ENCODE measurements at places on chromosomes 12 and 14.

GRCh38 chr14:99481745-99482099, 513 bp downstream of the CCNK start:
- DNase-seq = no peak

DNA sequence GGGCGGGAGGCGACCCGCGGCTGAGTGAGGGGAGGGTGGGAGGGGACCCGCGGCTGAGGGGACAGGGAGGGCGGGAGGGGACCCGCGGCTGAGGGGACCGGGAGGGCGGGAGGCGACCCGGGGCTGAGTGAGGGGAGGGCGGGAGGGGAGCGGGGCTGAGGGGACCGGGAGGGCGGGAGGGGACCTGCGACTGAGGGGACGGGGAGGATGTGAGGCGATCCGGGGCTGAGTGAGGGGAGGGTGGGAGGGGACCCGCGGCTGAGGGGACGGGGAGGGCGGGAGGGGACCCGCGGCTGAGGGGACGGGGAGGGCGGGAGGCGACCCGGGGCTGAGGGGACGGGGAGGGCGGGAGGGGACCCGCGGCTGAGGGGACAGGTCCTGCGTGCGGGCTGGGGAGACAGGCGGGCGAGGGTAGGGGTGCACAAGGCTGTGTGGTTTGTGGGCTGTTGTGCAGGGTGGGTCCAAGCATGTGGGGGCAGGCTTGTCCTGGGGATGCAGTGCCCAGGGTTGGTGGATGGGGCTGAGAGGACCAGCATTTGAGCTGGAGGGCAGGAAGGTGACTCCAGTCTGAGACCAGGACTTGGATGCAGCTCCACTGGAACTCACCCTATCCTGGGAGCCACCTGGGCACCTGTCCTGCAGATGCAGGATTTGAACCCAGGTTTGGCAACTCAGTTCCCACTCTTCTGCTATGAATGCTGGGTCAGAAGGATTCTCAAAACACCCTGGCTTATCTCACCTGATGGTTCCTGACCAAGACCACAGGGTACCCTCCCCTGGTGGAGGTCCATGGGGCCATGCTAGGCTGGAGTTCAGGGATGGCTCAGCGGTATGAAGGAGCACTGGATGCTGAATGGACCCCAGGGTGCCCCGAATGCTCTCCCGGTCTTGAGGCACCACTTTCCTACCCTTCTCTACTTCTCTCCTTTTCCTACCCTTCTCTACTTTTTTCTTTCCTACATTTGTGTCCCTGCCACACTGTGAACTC, 9.4 kb downstream of the PLD4 start:
- no peak for DNase-seq

GRCh38 chr12:75784591-75784990, 247.0 kb downstream of the PHLDA1 start:
- DNase-seq = no peak

DNA sequence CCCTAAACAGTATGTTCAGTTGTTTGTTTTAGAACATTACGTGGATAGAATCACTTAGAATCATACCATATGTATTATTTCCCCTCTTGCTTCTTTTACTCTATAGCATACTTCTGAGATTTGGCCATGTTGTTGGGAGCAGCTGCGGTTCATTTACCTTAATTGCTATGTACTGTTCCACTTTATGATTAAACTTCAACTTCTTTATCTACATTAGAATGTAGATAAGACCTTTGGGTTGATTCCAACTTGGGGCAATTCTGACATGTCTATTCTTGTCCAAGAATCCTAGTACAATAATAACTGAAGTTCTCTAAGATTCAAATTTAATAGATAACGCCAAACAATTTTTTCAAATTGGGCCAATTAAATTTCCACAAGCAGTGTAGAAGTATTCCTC, 80.7 kb downstream of the GRIN2B start:
- no peak for DNase-seq

- DNase-seq = no peak
Observed at GRCh38 chr14:51652168-51653078, 713 bp downstream of the FRMD6 start.

DNA sequence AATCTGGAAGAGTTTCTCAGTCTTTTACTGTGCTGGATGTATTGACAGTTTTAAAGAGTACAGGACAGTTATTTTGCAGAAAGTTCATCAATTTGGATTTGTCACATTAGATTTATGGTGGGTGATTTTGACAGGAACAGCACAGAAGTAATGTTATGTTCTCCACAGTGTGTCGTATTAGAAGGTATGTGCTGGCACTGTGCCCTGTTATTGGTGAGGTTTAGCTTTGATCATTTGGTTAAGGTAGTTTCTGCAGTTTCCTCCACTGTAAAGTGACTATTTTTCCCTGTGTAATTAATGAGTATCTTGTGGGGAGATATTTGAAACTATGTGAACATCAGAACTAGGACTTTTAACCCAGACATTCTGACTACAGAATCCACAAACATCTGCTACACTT, 308.5 kb upstream of the TBX3 start:
- no peak for DNase-seq

GRCh38 chr14:54564071-54564867, 2.7 kb upstream of the SAMD4A start:
- DNase-seq = no peak

DNA sequence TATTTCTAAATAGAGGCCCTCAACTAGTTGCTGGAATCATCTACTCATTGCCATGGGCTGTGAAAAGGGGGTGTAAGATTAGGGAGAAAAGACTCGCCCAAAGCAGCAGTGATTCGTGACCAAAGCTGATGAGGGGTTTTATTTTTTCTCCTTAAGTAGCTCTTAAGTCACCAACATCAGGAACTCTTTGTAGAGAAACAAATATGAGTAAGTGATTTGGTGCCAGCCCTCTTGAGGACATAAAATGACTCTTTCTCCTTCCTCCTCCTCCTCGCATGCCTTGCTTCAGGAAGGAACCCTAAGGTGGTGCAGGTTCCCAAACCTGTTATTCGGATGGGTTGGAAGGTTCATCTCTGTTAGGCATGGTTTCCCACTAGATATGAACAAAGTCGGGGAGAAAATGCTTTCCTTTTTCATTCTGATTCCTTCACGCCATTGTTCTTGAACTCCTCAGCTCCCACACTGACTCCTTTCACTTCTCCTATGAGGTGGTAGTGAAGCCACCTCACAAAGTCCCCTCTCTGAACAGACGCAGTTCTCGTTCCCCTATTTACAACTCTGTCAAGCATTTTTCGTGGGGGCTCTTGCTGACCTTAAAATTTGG, 113.4 kb downstream of the ETV6 start:
- no peak for DNase-seq

DNA sequence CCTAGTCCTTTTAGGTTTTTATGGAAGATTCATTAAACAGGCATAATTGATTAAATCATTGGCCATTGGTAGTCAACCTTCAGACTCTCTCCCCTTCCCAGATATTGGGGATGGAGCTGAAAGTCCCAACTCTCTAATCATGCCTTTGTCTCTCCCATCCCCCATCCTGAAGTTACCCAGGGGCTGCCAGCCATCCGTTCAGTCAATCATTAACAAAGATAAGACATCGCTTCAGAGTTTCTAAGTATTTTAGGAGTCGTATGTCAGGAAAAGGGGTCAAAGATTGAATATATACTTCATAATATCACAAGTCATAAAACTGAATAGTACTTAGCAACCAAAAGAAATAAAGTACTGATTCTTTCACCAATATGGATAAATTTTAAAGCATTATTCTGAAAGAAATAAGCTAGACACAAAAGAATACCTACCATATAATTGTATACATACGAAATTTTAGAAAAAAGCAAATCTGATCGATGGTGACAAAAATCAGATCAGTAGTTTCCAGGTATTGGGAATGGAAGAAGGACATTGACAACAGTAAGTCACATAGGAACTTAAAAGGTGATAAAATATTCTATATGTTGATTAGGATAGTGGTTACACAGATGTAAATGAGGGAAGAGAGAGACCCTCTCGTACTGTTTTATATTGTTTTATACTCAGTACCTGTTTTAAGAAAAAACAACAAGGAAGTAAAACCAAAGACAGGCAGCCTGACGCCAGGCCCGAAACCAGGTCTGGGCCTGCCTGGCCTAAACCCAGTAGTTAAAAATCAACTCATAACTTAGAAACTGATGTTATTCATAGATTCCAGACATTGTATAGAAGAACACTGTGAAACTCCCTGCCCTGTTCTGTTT, 414.4 kb downstream of the DAD1 start:
- no peak for DNase-seq

- DNase-seq = no peak
Observed at GRCh38 chr12:15677726-15678201, 111.4 kb downstream of the EPS8 start.

- DNase-seq = peak; percentile 80
Observed at GRCh38 chr14:89352976-89353765, 63.9 kb downstream of the FOXN3 start.

- no peak for DNase-seq
Observed at GRCh38 chr12:25615119-25615518, 62.0 kb upstream of the LMNTD1 start.

- DNase-seq = no peak
Observed at GRCh38 chr12:131348646-131349045, 362.2 kb upstream of the SFSWAP start.

GRCh38 chr12:40325349-40325960, 100.7 kb downstream of the LRRK2 start:
- DNase-seq = no peak

GRCh38 chr12:561908-562593, 101.2 kb downstream of the NINJ2 start:
- no peak for DNase-seq

GRCh38 chr12:31353750-31354708, 28.1 kb upstream of the SINHCAF start:
- no peak for DNase-seq

DNA sequence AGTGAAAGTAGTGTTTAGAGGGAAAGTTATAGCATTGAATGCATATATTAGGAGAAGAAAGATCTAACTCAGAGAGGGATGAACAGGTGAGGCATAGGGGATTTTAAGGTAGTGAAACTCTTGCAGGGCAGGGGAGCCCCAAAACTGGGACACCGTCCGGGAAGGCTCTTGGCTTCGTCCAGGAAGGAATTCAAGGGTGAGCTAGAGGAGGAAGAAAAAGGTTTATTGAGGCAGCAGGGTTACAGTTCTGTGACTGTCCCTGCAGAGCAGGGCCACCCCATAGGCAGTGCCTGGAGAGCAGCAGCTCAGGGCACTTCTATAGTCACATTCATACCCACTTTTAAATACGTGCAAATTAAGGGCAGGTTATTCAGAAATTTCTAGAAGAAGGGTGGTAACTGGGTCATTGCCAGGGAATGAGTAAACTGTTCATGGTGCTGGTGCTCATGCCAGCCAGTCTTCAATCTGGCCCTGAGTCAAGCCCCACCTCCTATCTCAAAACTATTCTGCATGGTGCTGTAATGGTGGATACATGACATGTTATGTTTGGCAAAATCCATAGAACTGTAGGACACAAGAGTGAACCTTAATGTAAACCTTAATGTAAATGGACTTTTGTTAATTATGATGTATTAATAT, 1.2 kb upstream of the OAS1 start:
- no peak for DNase-seq

DNA sequence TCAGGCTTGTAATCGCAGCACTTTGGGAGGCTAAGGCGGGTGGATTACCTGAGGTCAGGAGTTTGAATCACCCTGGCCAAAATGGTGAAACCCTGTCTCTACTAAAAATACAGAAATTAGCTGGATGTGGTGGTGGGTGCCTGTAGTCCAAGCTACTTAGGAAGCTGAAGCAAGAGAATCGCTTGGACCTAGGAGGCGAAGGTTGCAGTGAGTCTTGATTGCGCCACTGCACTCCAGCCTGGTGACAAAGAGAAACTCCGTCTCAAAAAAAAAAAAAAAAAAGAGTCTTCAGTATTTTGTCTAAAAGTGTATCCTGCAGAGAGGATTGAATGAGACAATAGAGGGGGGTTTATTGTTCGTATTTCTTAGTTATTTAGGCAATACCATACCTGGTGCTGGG, 25.3 kb downstream of the FOXA1 start:
- no peak for DNase-seq

- DNase-seq = no peak
Observed at GRCh38 chr12:41772478-41772877, 372.2 kb downstream of the GXYLT1 start.

DNA sequence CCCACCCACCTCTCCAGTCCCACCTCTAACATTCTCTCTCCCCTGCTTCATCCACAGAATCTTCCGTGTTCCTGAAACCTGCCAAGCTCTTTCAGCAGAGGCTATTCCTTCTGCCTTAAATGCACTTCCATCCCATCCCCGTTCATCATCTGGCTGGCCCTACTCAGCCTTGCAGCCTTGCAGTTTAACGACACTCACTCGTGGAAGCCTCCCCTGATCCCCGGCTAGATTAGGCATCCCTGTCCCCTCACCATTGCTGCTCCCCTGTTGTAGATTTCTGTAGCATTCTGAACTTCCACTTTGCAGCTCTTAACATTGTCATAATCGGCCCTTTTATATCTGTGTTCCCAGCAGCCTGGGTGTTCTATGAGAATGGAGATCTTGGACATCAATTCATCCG, 280.5 kb upstream of the NOS1 start:
- peak; percentile 86 for DNase-seq

GRCh38 chr12:79420146-79420618, 270.6 kb downstream of the PAWR start:
- no peak for DNase-seq

- DNase-seq = no peak
Observed at GRCh38 chr12:41769810-41770209, 374.9 kb downstream of the GXYLT1 start.

- DNase-seq = no peak
Observed at GRCh38 chr12:90045559-90045958, 336.9 kb upstream of the ATP2B1 start.

DNA sequence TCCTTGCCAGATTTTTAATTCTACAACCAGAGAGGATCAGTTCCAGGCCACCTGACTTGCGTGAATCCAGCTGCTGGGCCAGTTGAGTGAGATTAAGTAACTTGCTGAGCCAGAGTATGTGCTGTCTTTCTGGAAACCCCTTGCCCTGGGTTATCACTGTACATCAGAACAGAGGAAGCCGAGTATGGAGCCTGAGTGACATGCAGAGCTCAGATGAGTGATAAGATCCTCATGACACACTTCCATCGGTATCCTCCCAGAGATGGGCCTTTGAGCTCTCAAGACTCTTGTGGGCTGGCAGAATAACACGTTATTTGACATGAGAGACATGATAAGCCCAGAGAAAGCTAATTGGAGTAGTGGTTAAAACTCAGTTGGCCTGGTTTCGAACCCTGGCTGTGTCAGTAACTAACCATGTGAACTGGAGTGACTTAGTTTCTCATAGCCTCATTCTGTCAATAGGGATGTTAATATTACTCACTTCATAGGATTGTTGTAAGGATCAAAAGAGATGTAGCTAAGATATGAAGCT, 388.1 kb downstream of the ZFP36L1 start:
- no peak for DNase-seq

GRCh38 chr12:114165921-114166320, 199.8 kb upstream of the RBM19 start:
- no peak for DNase-seq

GRCh38 chr14:64704743-64705380, 638 bp downstream of the PLEKHG3 start:
- DNase-seq = no peak

GRCh38 chr12:110861729-110862128, 14.9 kb downstream of the CCDC63 start:
- no peak for DNase-seq

Data from esophagus muscularis mucosa (tissue), 4 donors.